Aorta (tissue), 5 donors: ENCODE measurements at places on chromosomes 16 and 17. TPM values are rescaled to one million over a fixed set of nuclear protein-coding genes. Genes with fewer than 3 reads are reported as not detected.

The RAB26 gene
- not detected for total RNA-seq

The OR3A3 gene
- total RNA-seq: not detected

The USH1G gene
- total RNA-seq: not detected

GRCh38 chr17:58535431-58535830, 21.0 kb upstream of the MTMR4 start:
- DNase-seq: no peak

GRCh38 chr17:63331301-63332061, 114.6 kb downstream of the CYB561 start:
- DNase-seq: no peak

DNA sequence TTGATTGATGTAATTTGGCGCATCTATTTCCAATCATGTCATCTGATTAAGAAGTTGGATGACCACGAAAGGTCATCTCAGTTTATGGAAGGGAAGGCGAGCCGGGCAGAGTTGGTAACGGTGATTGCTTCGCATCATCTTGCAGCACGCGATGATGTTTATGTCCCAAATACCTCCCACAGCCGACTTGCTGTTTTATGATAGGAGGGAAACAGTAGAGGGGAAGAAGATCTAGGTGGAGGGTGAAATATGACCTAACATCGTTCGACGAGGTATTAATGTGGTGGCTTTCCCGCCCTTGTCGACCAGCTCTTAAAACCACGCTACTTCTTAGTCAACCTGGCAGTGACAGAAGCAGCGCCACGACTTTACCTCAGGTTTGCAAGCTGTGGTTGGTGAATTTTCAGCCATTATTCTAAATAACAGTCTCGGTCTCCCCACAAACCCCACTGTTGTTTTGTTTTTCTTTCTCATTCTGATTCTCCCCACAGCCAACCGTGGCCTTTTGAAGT, 805 bp upstream of the TANC2 start:
- DNase-seq: no peak

DNA sequence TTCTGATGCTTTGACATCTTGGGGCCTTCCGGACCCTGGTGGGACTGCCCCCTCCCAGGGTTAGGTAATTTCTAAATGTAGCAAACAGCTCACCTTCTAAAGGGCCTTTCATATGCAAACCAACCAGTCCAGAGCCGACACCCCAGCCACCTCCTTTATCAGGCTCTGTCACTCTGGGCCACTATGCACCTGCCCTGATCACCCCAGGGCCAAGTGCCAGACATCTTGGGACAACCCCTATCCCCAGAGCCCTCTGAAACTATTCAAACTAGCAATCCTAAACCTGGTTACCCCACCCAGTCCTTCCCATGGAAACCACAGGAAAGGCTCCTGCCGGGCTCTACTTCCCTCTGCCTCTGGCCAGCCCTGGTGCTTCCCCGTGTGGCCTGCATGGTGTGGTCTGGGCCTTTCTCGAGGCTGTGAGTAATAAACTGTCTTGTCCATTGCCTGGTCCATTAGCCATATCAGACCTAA, 91.2 kb upstream of the TNRC6C start:
- no peak for DNase-seq

- no peak for DNase-seq
Measured at GRCh38 chr17:37318931-37319594, 56.7 kb upstream of the C17orf78 start.

- no peak for DNase-seq
Measured at GRCh38 chr17:57035971-57036481, 49.0 kb upstream of the AKAP1 start.

DNA sequence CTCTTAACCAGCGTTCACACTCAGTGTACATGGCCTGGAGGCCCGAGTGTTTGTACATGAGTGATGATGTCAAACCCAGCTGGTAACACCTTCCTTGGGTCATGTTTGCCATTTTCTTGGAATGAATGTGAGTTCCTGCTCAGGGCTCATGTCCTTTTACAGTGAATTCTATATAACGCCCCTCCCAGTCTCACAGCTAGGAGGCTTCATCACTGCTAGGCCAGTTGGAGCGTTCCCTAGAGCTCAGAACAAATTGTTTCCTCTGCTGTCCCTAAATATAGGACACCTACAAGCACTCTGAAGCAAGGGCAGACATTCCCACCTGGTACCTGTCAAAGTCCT, 5.5 kb downstream of the TIMM22 start:
- no peak for DNase-seq
